ENCODE measurements at places on chromosomes 3 and 15.

- DNase-seq: no peak
Observed at GRCh38 chr3:55579496-55579895, 92.4 kb upstream of the WNT5A start.

DNA sequence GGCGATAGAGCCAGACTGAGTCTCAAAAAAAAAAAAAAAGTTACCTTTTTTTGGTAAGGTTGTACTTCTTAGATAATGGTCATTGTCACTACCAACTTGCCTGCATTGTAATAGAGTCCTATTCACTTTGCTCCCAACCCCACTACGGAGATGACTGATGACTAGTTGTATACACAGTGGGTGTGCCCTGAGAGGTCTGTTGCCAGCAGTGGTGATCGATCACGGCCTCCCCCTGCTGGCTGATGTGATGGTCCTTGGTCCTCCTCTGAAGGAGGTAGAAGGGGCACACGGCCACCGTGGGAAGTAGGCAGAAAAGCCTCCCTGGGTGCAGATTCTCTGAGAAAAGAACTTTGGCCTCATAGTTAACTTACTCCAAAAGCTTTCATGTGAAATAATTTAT, 10.7 kb downstream of the GCNT3 start:
- DNase-seq: no peak

DNA sequence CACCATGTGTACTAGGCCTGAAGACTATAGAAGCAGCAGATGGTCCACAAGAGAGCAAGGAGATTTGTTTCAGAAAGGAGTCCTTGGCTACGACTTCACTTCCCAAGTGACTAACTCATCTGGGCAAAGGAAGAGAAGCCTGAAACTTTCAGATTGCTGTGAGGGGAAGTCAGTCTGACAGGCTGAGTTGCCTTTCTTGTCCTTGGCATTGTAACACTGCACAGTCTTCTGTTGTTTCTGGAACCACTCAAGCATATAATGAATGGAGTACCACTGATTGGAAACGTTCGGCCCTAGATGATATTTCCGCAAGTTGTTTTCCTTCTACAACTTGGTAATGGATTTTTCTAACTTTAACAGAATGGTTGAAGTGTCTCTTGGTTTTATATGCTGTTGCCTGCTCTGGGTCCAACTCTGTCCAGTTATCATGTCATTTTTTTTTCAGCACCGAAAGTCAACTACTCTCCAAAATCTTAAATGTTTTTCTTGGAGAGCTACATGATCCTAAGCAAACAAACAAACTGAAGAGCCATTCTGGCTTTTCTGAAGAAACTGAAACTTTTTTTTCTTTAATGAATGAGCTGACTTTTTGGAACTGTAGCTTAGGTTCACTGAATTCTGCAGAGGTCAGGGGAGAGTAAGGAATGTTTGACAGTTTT, 685.7 kb downstream of the MECOM start:
- no peak for DNase-seq

GRCh38 chr3:110568246-110568645, 503.4 kb upstream of the NECTIN3 start:
- DNase-seq: no peak
